H4 (cell line): ENCODE measurements at places on chromosomes 5 and 9. TPM values are rescaled to one million over a fixed set of nuclear protein-coding genes. Genes with fewer than 3 reads are reported as not detected.

DNA sequence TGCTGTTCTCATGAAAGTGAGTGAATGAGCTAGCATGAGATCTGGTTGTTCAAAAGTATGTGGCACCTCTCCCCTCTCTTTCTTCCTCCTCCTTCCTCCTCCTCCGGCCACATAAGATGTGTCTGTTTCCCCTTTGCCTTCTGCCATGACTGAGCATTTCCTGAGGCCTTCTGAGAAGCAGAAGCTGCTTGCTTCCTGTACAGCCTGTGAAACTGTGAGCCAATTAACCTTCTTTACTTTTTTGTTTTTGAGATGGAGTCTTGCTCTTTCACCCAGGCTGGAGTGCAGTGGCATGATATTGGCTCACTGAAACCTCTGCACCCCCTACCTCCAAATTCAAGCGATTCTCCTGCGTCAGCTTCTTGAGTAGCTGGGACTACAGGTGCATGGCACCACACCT is 6.1 kb downstream of the S100Z start:
- no peak for DNase-seq

- no peak for DNase-seq
Measured at GRCh38 chr9:118038713-118039112, 334.5 kb downstream of the TLR4 start.

QSOX2 gene
- total RNA-seq = 9.2 and 10.3 TPM in 2 replicates

- DNase-seq = no peak
Measured at GRCh38 chr5:61177716-61178115, 15.4 kb upstream of the SMIM15 start.

- DNase-seq = no peak
Measured at GRCh38 chr9:1913631-1914330, 101.4 kb upstream of the SMARCA2 start.

DNA sequence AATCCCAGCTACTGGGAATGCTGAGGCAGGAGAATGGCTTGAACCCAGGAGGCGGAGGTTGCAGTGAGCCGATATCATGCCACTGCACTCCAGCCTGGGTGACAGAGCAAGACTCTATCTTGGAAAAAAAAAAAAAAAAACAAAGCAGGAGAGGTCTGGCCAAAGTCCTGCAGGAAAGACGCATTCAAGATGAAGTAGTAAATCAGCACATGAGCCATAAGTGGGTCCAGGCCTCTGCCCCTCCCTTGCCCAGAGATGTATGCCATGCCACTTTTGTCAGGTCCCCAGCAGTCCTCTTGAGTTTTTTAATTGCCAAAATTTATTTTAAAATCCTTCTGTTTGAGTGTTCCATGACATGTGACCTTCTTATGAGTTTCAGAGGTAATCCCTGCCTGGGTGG is 8.5 kb upstream of the PHF19 start:
- no peak for DNase-seq

IL33 gene
- not detected in 2 replicates for total RNA-seq

ADGRD2 gene
- not detected in 2 replicates for total RNA-seq

DNA sequence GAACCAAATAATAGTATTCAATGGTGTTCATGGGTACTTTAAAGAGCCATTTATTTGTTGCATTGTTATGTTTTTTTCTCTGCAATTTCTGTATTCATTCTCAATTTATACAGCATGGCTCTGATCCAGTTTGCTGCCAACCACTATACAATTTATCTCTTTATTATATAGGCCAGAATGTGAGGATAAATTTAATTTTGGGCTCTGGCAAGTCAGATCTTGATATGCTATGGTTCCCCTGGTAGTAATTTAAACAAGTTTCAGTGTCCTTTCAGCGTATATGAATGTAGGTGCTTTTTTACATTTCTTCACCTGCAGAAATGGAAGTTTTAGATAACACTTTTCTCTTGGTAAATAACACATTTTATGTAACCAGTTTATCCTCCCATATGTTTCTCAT is 1118.0 kb upstream of the SEMA6A start:
- no peak for DNase-seq

GRCh38 chr5:125199373-125199772 is 452.9 kb upstream of the ZNF608 start:
- DNase-seq = no peak
